Activated naive CD8-positive, alpha-beta T cell treated with anti-CD3 and anti-CD28 coated beads, Interleukin-2, amount 10 ng/mL, durations not matched to agents 7 days and 5 days (primary cell): ENCODE measurements at places on chromosomes 16 and 17. TPM values are rescaled to one million over a fixed set of nuclear protein-coding genes. Genes with fewer than 3 reads are reported as not detected.

RGS11 gene
- not detected for total RNA-seq

VAT1 gene
- 24.4 TPM for total RNA-seq

GRCh38 chr16:7211781-7212180 lies 120.9 kb upstream of the RBFOX1 start:
- DNase-seq = no peak

DNA sequence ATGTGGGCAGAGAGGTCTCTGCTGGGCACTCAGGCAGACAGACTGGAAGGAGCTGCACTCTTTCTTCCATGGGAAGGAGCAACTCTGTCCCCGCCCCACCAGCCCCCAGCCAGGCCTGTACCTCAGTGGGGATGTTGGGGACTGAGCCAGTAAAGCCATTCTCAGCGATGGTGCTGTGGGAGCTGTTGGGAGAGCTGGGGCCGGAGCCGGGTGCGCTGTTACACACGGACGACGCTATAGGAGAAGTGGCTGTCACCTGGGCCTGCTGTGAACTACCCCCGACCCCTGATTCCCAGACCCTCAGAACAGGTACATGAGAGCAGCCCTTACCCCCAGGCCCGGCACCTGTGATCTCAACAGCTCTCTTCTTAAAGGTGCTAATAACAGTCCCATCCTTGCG lies 21.5 kb downstream of the G6PC3 start:
- DNase-seq = no peak

DNA sequence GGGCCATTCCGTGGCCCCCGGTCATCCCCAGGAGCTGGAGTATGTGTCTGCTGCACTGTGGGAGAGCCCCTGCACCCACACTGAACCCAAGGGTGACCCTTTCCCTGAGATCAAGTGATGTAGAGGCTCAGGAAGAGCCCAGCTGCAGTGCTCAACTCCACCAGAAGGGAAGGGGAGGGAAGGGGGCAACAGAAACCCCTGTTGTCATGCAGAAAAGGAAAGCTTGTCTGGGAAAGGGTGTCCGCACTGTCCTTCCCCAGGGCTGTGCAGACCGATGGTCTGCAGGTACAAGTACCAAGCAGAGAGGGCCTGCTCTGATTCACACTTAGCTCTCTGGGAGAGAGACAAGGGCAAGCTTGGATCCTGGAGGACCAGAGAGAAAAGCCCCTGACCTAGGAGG lies 45.7 kb upstream of the TOB1 start:
- no peak for DNase-seq
